Stimulated activated CD4-positive, alpha-beta T cell treated with anti-CD3 and anti-CD28 coated beads, Interleukin-4, amount 100 ng/mL, for 1 hour (primary cell): ENCODE measurements at places on chromosomes 4 and X.

- DNase-seq, result no peak
Measured at GRCh38 chr4:40865696-40866095, 115.9 kb downstream of the NSUN7 start.

- no peak for DNase-seq
Measured at GRCh38 chr4:166724369-166724768, 509.9 kb downstream of the SPOCK3 start.

- no peak for DNase-seq
Measured at GRCh38 chr4:126306152-126306869, 991.6 kb downstream of the FAT4 start.

- no peak for DNase-seq
Measured at GRCh38 chr4:127210893-127211649, 421.7 kb upstream of the INTU start.

GRCh38 chr4:26803211-26803861, 57.3 kb upstream of the STIM2 start:
- no peak for DNase-seq

GRCh38 chrX:69089203-69089602, 76.0 kb downstream of the PJA1 start:
- DNase-seq, result no peak

GRCh38 chr4:4867375-4868039, 8.0 kb downstream of the MSX1 start:
- DNase-seq, result no peak
